GM18507 (cell line): ENCODE measurements at places on chromosomes 16 and 17.

DNA sequence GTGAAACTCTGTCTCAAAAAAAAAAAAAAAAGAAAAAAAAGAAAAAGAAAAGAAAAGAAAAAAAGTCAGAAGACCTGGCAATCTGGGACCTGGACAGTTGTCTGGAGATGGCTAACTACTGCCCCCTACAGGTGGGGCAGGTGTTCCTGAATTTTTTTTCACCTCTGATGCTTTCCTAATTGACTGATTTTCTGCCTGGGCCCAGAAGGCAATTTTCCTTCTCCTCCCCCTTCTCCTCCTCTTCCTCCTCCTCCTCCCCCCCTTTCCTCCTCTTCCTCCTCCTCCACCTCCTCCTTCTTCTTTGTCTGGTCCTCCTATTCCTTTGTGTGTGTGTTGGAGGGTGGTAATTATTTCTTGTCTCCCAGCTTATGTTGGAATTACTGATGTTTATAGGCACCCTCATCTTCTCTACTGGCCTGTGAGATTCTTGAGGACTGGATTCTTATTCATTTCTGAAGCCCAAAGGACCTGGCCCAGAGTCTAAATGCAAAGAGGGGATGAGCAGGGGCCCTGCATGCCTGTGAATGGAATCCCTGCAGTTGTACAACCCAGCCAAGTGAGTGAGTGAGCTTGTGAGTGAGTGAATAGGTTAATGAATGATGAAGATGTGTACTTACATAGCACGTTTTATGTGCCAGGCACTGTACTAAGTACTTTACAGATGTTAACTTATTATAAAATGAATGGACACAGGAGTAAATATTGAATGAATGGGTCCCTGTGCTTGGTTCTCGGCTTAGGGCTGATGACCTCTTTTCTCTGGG lies 26.9 kb downstream of the IRX5 start:
- no peak for DNase-seq

DNA sequence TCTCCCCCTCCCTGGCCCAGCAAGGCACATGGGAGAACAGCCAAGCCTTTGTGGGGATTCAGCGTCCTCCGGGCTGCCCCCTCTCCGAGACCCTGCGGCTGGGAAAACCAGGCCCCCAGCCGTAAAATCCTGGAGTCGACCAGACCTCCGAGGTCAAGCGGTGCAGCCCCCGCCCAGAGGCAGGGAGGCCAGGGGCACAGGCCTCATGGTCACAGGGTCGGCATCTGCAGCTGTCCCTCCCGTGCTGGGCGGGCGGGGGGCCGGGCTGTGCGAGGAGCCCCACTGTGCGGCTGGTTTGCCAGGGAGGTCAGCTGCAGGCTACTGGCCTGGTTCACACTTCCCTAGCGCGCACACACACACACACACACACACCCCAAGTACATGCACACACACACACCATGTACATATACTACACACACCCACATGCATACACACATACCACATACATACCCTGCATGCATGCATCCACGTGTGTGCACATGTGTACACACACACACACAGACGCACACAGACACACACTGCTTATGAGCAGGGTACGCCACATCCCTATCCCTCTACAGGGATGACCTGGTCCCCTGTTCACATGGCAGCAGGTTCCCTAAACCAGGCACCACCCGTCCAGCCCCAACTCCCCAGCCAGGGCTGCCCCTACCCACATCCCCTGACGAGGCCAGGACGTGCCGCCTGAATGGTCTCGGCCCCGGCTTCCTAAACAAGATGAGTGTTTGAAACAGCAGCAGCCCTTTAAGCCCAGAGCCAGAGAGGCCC lies 108.9 kb upstream of the CIBAR2 start:
- no peak for DNase-seq

GRCh38 chr17:67601897-67602296 lies 115.8 kb upstream of the NOL11 start:
- DNase-seq = no peak

- peak; percentile 5 for DNase-seq
These were observed 30.8 kb upstream of the METTL16 start for GRCh38 chr17:2542456-2542855.

DNA sequence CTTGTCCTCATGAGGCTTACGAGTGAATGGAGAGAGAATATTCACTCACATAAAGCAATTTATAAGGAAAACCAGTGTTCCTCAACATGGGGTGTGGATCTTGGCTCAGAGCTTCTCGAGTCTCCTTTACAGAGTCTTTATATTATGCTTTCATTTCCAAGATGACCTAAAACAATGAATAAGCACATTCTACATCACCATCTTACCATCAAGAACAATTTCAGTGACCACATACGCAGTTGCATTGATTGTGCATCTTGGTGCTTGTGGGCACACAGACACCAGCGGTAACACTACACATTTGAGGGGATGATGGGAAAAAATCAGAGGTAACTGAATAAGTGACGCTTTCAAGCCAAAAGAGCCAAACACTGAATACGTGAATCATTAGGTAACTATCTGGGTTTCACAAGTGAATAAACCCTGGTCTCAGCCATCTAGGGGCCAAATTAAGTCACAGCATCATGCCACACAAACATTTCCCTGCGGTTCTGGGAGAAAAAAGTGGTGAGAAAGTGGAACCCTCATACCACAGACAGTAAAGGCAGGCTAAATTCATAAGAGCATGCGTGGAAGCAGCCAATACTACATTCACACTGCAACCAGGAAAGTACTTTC lies 9.4 kb downstream of the CWC25 start:
- peak; percentile 26 for DNase-seq
